A549 treated with Mapracorat at 1 μM for 4 hours (cell line): ENCODE measurements at places on chromosomes 3 and 15. TPM values are rescaled to one million over a fixed set of nuclear protein-coding genes. Genes with fewer than 3 reads are reported as not detected.

The ARGFX gene
- total RNA-seq: not detected in 5 replicates

The ARPP21 gene
- 0.05 to 0.32 TPM (median 0.13 TPM) in 3 of 5 replicates, not detected in the others for total RNA-seq

The CTXN2 gene
- total RNA-seq: not detected in 5 replicates

The WDR72 gene
- 6.0 to 7.3 TPM (median 6.9 TPM) in 5 replicates for total RNA-seq

The C3orf85 gene
- total RNA-seq: not detected in 5 replicates

The CELF6 gene
- 0.10 to 0.25 TPM (median 0.17 TPM) in 4 of 5 replicates, not detected in the other for total RNA-seq

The PPARG gene
- 38.8 to 42.6 TPM (median 41.4 TPM) in 5 replicates for total RNA-seq

The XCR1 gene
- not detected in 5 replicates for total RNA-seq

The SLC6A6 gene
- total RNA-seq: 76.0 to 96.5 TPM (median 89.5 TPM) in 5 replicates

The MB21D2 gene
- 4.3 to 5.0 TPM (median 4.5 TPM) in 5 replicates for total RNA-seq

The KCNMB3 gene
- 0.88 to 2.0 TPM (median 1.5 TPM) in 5 replicates for total RNA-seq

The KNG1 gene
- total RNA-seq: not detected in 5 replicates

The IREB2 gene
- 31.0 to 51.2 TPM (median 44.7 TPM) in 5 replicates for total RNA-seq

The OR5H6 gene
- total RNA-seq: not detected in 5 replicates

The SLC28A1 gene
- total RNA-seq: 0.06 TPM in 2 of 5 replicates, not detected in the others

The KCNH8 gene
- total RNA-seq: not detected in 5 replicates

The TNFAIP8L3 gene
- 23.0 to 30.6 TPM (median 25.9 TPM) in 5 replicates for total RNA-seq

The ILDR1 gene
- total RNA-seq: not detected in 5 replicates

The KLHL40 gene
- not detected in 5 replicates for total RNA-seq

The ABTB1 gene
- total RNA-seq: 10.9 to 18.5 TPM (median 16.5 TPM) in 5 replicates

The SLC51B gene
- total RNA-seq: 14.3 to 20.5 TPM (median 15.7 TPM) in 5 replicates

The EPHB3 gene
- total RNA-seq: 0.24 to 0.46 TPM (median 0.29 TPM) in 5 replicates

The PIERCE2 gene
- 3.9 to 5.0 TPM (median 4.2 TPM) in 5 replicates for total RNA-seq

The PTPRG gene
- 1.9 to 2.9 TPM (median 2.4 TPM) in 5 replicates for total RNA-seq

The A4GNT gene
- not detected in 5 replicates for total RNA-seq

The FSIP1 gene
- total RNA-seq: 0.70 to 1.1 TPM (median 0.89 TPM) in 5 replicates

The ARL14 gene
- 0.22 to 0.58 TPM (median 0.40 TPM) in 5 replicates for total RNA-seq

The CD80 gene
- not detected in 5 replicates for total RNA-seq

The VGLL4 gene
- total RNA-seq: 28.1 to 35.3 TPM (median 33.1 TPM) in 5 replicates

The GOLGA8T gene
- total RNA-seq: 0.80 to 2.0 TPM (median 1.6 TPM) in 5 replicates

The C3orf20 gene
- 0.06 to 0.07 TPM in 2 of 5 replicates, not detected in the others for total RNA-seq

The TAGLN3 gene
- total RNA-seq: not detected in 5 replicates

The C15orf62 gene
- total RNA-seq: 0.07 TPM in 3 of 5 replicates, not detected in the others

The GATA2 gene
- total RNA-seq: 3.7 to 5.5 TPM (median 4.5 TPM) in 5 replicates

The EXD1 gene
- total RNA-seq: not detected in 5 replicates

The WDR73 gene
- total RNA-seq: 34.8 to 43.3 TPM (median 36.4 TPM) in 5 replicates

The EFCAB12 gene
- total RNA-seq: 0.59 to 0.95 TPM (median 0.85 TPM) in 5 replicates

The P4HTM gene
- 12.7 to 19.4 TPM (median 18.5 TPM) in 5 replicates for total RNA-seq

The ASB14 gene
- not detected in 5 replicates for total RNA-seq

The SCAP gene
- total RNA-seq: 19.6 to 28.5 TPM (median 27.8 TPM) in 5 replicates

The EFHB gene
- total RNA-seq: 0.78 to 2.0 TPM (median 1.0 TPM) in 5 replicates

The USP3 gene
- total RNA-seq: 38.9 to 44.3 TPM (median 41.1 TPM) in 5 replicates

The TRANK1 gene
- 1.1 to 1.7 TPM (median 1.2 TPM) in 5 replicates for total RNA-seq

The SCG3 gene
- 0.06 to 0.08 TPM (median 0.07 TPM) in 4 of 5 replicates, not detected in the other for total RNA-seq

The TYRO3 gene
- total RNA-seq: 13.4 to 17.3 TPM (median 15.8 TPM) in 5 replicates

The B3GALNT1 gene
- 0.08 to 0.27 TPM (median 0.22 TPM) in 5 replicates for total RNA-seq

The MST1R gene
- 6.1 to 8.3 TPM (median 7.6 TPM) in 5 replicates for total RNA-seq

The ELL3 gene
- total RNA-seq: 0.97 to 2.2 TPM (median 1.4 TPM) in 5 replicates

The NTRK3 gene
- total RNA-seq: 14.9 to 26.3 TPM (median 24.5 TPM) in 5 replicates

The GASK1A gene
- total RNA-seq: 0.06 to 0.08 TPM in 2 of 5 replicates, not detected in the others

The AGBL1 gene
- not detected in 5 replicates for total RNA-seq

The DUOX1 gene
- total RNA-seq: not detected in 5 replicates

The NEK10 gene
- 0.56 to 1.1 TPM (median 0.74 TPM) in 5 replicates for total RNA-seq

The PSTPIP1 gene
- total RNA-seq: not detected in 5 replicates
